Common myeloid progenitor, CD34-positive (primary cell): ENCODE measurements at places on chromosomes 1 and 21.

- DNase-seq: no peak
Measured at GRCh38 chr1:46001081-46001785, 131.2 kb downstream of the PIK3R3 start.

- peak; percentile 76 for DNase-seq
Measured at GRCh38 chr1:153565529-153566374, at the start of gene S100A2. Gene S100A2, minus strand, starts transcription at chr1:153565844. Its CDS starts 1,967 bp downstream, at chr1:153563877.

- no peak for DNase-seq
Measured at GRCh38 chr1:43538969-43539368, 8.3 kb downstream of the PTPRF start.

DNA sequence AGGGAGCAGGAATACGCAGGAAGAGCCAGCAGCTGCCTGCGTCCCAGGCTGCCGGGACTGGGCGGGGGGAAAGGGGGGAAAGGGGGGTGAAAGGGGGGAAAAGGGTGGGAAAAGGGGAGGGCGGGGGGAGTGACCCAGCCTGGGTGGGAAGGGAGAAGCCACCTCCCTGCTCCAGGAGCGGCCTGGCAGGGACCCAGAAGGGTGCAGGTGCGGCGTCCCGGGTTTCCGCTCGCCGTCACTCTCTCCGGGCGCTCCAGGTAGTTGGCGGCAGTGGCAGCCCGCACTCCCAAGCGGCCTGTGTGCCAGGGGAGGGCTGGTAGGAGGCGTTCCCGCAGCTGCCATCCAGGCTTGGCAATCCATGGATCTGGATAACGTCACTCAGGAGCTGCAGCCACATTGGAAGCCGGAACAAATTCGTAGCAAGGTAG, 141.0 kb upstream of the NGF start:
- DNase-seq: no peak

- DNase-seq: no peak
Measured at GRCh38 chr1:184757406-184757805, 2.7 kb upstream of the EDEM3 start.

GRCh38 chr21:41426676-41427404, 801 bp downstream of the MX1 start:
- DNase-seq: no peak

DNA sequence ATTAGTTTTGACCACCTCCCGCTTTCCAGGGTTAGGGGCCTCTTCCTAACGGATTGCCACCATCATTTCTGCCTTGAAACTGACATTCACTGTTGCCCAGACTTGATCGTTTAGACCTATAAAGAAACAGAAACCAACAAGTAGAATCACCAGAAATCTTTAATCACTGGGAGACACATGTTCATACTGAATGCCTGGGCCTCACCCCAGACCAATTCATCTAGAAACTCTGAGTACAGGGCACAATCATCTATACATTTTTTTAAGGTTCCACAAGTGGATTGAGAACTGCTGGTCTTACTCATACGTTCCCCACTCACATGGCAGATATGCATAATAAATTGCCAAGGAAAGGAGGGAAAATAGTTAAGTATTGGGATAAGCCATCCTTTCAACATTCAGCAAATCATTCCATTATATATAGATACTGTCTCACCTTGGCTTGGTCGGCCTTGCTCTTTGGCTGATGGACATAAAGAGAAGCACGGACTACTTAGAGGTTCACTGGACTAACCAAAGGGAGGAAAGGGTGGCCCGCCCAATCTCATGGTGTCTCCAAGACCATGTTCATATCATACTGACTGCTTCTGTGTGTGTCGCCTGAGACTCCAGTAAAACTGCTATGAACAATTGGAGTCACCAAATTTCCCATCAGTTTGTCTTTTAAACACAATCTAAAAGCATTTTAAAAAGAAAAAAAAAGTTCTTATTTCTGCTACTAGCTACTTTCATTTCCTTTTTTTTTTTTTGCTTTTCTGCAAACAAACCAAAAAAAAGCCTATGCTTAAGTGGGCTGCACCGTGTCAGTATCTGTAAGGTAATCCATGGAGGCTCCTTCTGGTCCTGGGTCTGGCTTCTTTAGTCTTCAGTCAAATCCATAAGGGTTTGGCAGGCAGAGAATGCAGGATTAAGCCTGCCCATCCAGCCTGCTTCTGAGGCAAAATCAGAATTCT, 9.4 kb upstream of the TARBP1 start:
- peak; percentile 61 for DNase-seq

GRCh38 chr1:97061604-97062003, 340.0 kb downstream of the PTBP2 start:
- DNase-seq: no peak

GRCh38 chr21:38675182-38675824, 130.4 kb upstream of the ETS2 start:
- DNase-seq: no peak

DNA sequence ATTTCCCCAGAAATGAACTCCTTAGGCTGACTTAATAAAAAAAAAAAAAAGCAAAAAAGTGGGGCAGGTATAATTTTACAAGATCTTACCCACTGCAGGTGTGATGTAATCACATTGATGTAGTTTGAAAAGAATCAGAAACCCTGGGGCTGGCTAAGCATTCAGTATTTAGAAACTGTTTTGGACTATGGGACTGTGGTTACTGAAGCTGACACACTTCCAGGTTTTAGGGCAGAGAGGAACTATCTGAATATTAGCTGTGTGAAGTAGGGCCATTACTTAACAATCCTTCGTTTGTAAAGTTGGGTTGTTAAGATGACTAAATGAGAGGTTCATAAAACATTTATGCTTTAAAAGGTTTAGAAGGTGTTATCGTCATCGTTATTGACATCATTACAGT, 165.3 kb downstream of the FASLG start:
- no peak for DNase-seq

- DNase-seq: no peak
Measured at GRCh38 chr1:88371436-88372023, 312.5 kb upstream of the PKN2 start.

DNA sequence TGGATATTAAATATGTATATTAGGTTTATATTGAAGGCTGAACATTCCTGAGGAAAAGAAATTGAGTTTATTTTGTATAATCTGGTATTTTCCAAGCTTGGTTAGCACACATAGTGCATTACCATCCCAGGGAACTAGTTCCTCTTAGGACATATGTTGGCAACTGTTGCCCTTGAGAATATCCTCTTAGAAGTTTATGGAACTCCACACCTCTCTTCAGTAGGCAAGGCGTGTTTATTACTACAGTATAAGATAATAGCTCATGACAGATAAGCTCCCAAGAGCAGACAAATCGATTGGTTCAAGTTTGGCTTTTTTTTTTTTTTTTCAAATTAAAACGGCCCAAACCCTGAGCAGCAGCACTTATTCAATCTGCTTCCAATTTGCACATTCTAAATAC, 59.8 kb upstream of the SIPA1L2 start:
- no peak for DNase-seq

DNA sequence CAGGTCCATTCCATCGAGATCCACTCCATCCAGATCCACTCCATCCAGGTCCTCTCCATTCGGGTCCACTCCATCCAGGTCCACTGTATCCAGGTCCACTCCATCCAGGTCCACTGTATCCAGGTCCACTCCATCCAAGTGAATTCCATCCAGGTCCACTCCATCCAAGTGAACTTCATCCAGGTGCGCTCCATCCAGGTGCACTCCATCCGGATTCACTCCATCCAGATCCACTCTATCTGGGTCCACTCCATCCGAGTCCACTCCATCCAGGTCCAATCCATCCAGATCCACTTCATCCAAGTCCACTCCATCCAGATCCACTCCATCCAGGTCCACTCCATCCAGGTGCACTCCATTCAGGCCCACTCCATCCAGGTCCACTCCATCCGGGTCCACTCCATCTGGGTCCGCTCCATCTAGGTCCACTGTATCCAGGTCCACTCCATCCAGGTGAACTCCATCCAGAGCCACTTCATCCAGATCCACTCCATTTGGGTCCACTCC, 157.4 kb downstream of the HUNK start:
- no peak for DNase-seq

GRCh38 chr1:244821134-244821533, 14.3 kb upstream of the COX20 start:
- DNase-seq: no peak

DNA sequence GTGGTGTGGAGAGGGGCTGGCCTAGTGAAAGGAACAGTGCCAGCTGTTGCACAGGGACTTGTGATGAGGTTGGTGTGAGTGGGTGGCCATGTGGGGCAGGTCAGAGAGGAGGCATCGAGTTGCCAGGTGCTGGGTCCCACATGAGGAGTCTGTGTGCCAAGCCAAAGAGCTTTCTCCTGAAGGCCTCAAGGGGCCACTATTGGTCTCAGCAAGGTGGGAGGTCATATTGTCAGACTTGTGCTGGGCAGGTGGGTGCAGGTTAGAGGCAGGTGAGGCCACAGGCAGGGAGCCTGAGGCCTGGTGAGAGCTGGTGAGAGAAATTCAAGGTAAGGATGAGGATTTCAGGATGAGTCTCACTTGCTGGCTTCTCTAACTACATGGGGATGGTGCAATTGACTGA, 256.8 kb downstream of the DISC1 start:
- no peak for DNase-seq

DNA sequence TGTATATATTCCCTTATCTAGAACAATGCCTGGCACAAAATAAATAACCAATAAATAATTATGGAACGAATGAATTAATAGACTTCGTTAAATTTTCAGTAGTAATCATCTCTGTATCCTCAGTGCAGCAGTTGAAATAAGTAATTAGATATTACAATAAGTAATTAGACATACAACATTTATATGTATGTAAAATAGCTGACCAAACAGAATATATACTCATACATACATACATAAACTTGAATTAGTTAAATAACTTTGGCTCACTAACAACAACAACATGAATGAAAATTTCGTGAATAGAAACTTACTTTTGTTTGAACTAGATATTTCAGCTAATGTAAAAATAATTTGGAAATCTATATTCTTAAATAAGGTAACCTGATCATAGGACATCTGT, 14.6 kb upstream of the PTBP2 start:
- no peak for DNase-seq

- DNase-seq: peak; percentile 95
Measured at GRCh38 chr1:2049718-2050431, at the start of gene PRKCZ. Gene PRKCZ, plus strand, starts transcription at chr1:2050411. Its CDS starts 220 bp downstream, at chr1:2050631.

DNA sequence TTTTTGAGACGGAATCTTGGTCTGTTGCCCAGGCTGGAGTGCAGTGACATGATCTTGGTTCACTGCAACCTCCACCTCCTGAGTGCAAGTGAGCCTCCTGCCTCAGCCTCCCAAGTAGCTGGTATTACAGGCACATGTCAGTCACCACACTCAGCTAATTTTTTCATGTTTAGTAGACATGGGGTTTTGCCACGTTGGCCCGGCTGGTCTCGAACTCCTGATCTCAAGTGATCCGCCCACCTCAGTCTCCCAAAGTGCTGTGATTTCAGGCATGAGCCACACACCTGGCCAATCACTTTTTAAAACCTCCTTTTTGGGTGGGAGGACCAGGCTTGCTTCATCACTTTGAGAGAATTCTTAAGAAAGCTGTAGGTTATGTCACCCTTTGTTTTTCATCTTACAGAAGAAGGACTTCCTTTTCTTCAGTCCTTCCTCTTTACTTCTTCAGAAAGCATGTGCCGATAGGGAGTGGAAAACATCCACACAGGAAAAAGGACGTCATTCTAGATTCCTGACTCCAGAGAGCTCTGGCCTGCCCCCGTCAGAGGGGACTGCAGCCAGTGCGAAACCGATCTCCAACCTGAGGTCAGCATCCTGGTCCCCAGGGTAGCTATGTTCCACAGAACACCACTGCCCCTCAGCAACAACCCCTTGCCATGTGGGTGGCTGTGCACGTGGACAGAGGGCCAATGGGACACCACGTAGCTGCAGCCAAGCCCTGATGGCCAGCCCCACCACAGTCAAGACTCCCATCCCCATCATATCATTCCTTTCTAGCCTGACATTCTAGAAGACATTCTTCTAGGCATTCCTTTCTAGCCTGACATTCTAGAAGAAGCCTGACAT, 21.9 kb downstream of the NCF2 start:
- DNase-seq: no peak

GRCh38 chr1:11456965-11457364, 22.0 kb upstream of the DISP3 start:
- DNase-seq: no peak

DNA sequence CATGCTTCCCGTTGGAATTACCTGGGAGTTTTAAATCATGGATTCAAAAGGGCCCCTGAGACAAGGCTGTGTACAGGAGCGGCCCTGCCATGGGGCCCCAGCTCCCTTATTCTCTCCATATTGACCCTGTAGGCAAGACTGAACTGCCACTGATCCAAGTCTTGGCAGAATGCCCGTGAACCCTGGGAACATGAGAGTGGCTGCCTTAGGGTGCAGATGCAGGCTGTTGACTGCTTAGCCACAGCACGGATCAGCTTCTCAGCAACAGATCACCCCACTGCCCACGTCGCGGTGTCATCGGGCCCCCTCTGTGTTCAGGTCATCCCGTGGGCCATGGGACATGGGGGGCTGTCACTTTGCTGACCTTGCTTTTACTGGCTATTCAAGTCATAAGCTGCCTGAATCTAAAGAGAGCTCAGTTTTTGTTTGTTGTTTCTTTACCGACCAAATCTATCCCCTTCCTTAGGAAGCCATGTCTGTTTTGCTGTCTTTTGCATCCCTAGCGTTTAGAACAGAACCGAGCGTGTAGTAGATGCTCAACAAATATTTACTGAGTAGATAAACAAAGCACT, 83.4 kb downstream of the MATN1 start:
- no peak for DNase-seq

DNA sequence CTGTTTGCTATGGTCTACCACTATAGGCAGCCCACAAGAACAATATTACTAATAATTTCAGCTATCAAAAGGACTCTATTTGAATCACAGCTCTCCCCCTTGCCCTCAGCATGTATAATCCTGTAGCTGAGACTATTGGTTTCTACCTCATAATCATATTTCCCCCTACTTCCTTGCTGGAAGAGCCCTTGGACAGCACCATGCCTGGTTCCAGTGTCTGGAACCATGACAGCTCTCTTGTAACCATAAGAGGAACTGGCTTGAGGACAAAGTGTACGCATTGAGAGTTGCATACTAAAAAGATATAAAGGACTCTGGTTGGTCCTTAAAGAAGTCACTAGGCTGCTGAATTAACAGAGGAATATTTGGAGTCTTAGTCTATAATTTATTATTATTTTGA, 110.7 kb upstream of the ZRANB2 start:
- DNase-seq: no peak

GRCh38 chr21:24179110-24179509, 1428.2 kb downstream of the MRPL39 start:
- DNase-seq: no peak

DNA sequence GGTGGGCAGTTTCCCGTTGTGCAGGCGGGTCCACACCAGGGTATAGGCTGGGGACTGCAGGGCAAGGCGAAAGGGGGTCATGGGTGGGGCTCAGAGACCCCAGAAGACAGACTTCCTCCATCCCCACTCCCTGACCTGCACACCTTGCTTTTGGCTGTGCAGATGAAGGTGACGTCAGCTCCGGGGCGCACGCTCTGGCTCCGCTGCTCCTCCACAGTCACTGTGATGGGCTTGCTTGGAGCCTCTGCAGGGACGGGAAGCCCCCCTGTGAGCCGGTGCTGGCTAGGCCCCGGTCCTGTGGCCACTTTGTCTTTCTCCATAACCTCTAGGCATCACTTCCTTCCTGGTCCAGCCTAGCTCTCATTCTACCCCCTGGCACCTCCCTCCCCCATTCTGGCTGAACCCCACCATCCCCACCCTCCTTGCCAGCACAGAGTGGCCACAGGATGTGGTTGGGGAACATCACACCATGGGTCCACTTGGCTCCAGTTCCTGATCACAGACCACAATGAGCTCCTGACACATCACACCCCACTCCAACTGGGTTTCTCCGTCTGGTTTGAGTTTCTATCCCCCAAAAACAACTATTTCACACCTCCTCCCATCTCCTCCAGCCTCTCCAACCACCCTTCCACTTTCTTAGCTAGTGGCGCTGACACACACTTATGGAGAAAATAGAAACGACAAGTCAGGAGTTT, 45.2 kb downstream of the LDLRAD2 start:
- DNase-seq: no peak

- DNase-seq: no peak
Measured at GRCh38 chr1:47883963-47884362, 113.2 kb downstream of the TRABD2B start.
